ENCODE measurements at places on chromosomes 3 and 15. TPM values are rescaled to one million over a fixed set of nuclear protein-coding genes. Genes with fewer than 3 reads are reported as not detected.
A peak's percentile ranks its signal among the peaks of the same experiment; 100 is the strongest.

- DNase-seq: no peak
These were observed 436.3 kb downstream of the WDR72 start for GRCh38 chr15:53323191-53323590.

GRCh38 chr3:45864760-45865519 lies 21.4 kb upstream of the CCR9 start:
- no peak for DNase-seq

Gene FANCD2
- total RNA-seq: 4.9 TPM

- DNase-seq: no peak
These were observed 121.5 kb upstream of the TSC22D2 start for GRCh38 chr3:150286390-150287147.

DNA sequence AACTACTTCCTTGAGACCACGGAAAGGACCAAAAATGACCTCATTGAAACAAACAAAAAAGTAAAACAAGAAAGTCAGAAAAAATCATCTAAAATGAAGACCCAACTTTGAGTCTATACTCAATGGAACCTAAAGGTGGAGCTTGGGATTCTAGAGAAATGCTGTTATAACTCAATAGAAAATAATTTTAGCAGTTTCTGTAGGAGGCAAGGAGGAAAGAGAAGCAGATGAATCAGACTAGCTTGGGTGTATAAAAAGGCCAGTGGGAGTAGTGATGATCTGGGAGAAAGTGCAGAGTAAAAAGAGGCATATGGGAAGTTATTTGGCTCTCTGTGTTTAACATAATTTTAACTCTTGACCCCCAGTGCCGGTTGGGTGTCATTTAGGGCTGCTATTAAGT lies 94.4 kb downstream of the TMCO5A start:
- no peak for DNase-seq

DNA sequence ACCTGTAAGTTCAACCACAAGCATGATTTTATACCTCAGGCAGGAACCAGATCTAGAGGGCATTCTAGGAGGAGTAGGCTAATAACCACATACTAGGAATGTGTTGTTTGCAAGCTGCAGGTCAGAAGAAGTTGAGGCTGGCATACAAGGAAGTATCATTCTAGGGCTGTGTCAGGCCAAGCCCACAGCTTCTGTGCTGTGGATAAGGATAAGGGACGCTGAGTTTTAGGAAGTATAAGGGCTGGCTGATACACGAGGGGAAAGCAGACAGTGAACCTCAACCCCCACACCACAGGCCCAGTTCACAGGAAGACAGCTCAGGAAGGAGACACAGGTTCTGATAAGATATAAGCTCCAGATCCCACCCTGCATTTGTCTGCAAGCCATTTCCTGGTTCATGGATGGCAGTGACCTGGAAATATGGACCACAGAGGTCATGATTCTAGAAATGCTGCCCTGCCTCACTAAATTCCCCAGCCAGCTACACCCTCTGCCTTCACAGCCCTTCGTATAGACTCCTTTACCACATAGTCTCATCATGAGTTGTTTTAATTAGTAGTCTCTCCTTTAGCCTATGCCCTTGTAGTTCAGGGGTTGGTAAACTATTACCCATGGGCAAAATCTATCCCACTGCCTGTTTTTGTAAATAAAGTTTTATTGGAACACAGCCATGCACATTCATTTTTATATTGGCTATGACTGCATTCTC lies 260.7 kb downstream of the OPA1 start:
- DNase-seq: no peak

DNA sequence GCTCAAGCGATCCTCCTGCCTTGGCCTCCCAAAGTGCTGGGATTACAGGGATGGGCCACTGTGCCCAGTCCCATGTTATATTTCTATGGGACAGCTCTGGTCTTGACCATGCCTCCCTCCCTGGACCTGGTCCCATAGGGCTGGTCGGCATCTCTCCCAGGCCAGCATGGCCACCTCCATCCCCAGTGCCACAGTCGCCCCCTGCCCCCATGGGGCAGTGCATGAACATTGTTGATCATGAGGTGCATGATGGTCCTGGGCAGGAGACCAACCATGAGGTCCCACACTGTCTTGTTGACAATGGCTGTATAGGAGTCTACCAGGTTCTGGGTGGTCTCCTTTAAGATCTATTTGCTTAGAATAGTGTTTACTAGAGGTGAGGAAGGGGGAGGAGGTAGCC lies 6.5 kb downstream of the RPS17 start:
- no peak for DNase-seq

- DNase-seq: no peak
These were observed 114.2 kb downstream of the NEDD4 start for GRCh38 chr15:55879181-55879580.

DNA sequence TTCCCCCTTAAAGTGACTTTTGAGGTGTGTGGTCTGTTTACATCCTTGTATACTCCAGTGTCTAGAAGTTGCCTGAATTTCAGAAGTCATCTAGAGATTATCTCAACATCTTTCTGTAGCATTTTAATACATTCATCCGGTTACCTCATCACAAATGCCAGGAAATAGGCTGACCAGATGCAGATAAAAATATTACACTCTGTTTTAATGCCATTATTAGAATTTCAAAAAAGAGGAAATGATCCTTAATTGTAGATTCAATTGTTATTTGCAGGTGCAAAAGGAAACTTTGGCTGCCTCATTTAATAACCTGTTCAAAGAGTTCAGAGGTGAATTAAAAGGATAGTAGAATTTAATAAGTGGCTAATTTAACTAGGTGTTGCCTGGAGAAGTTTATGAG lies 290.9 kb downstream of the C3orf38 start:
- no peak for DNase-seq

DNA sequence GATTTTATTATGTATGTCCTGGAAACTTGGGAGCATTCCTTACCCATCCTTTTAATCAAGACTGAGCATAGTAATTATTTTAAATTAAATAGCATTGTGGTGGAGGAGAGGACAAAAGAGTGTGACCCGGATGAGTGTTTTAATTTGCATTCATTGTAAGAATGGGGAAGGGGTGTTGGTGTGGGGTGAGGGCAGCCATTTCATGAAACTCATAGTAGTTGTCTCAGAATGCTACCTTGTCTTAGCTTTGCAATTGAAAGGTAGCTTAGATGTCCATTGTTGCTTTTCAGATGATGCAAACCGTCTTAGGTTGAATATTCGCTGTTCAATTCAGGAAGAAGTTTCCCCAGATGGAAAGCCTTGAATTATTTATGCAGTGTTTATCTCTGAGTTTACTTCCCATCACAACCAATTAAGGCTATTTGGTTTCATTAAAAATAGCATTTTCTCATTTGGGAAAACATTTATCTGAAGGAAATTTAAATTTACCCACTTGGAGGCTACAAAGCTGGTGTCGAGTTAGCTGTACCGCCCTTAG lies 328.4 kb downstream of the FEZF2 start:
- no peak for DNase-seq

- no peak for DNase-seq
These were observed 47.8 kb upstream of the ZBTB38 start for GRCh38 chr3:141320399-141321108.

GRCh38 chr3:12191559-12191958 lies 32.8 kb upstream of the TIMP4 start:
- no peak for DNase-seq

Gene THRB
- total RNA-seq: 16.6 TPM

GRCh38 chr3:17846466-17846865 lies 104.0 kb upstream of the TBC1D5 start:
- no peak for DNase-seq

Gene ABTB1
- total RNA-seq: 19.9 TPM

GRCh38 chr3:151770956-151771355 lies 37.2 kb downstream of the AADACL2 start:
- no peak for DNase-seq

DNA sequence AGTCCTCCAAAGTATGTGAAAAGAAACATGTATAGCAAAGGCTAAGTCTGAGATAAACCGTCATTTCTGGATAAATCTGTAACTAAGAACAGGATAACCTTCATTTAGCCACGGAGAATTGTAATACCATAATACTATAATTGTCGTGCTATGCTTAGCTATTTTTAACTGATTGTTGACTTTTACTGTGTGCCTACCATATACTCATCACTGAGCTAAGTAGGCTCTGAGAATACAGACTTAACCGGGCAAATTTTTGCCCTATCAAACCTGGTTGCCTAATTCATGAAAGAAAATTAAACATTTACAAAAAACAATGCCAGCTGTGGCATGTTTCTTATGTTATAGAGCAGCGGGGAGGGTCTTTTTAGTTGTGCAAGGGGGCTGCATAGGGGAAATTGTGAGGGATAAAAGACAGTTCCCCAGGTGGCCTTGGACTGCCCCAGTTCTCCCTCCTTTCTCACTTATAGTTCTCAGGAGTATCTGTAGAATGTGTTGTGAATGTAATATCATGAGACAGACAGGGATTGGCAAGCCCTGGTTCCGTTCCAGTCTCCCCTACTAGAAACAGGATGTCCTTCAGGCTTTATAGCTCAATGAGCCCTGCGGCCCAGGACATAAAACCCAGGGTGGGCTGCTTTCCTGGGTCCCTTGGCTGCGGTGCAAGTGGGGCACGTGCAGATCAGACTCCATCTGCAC lies 318.5 kb downstream of the GBE1 start:
- DNase-seq: no peak

Gene PPM1L
- 33.5 TPM for total RNA-seq

DNA sequence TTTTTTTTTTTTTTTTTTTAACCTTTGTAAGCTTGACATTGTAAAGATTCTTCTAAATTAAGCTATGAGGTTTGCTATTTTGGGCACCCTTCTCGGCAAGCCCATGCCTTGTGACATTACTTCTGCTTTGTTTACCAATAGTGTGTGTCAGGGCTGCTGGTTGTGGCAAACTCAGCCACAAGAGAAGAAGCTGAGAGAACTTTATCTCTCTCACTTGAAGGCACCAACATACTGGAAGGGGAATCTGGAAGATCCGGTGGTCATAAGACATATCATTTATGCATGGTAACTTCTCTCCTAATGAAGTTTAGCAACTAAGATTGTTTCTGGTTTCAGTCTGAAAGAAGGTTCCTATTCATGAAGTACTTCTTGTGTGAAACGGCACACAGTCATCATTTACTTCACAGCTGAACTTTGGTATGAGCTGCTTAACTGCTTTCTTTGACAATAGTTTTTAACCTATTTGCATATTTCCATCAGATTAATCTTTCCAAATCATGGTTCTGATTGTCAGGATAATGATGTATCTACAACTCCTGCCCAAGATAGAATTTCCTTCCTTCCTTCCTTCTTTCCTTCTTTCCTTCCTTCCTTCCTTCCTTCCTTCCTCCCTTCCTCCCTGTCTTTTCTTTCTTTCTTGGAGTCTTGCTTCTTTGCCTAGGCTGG lies 189.3 kb downstream of the NFKBIZ start:
- DNase-seq: no peak

DNA sequence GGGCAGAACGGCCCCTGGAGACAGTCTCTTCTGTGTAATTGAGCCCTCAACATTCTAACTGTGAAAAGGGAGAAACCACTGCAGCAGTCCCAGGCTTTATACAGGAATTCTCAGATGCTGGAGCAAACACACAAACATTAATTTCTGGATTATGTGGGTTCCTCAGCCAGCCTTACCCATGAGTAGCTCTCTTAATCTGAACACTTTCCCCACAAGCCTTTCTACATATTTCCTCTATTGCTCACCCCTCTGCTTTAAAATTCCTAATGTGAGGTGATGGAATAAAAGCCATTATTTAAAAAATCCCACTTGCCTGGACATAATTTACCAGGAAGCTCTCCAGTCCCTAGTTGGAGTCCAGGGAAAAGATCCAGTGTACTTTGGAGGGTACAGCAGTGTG lies 139.0 kb downstream of the CTNNB1 start:
- no peak for DNase-seq

GRCh38 chr3:49076646-49077045 lies 17.2 kb downstream of the QRICH1 start:
- DNase-seq: no peak

DNA sequence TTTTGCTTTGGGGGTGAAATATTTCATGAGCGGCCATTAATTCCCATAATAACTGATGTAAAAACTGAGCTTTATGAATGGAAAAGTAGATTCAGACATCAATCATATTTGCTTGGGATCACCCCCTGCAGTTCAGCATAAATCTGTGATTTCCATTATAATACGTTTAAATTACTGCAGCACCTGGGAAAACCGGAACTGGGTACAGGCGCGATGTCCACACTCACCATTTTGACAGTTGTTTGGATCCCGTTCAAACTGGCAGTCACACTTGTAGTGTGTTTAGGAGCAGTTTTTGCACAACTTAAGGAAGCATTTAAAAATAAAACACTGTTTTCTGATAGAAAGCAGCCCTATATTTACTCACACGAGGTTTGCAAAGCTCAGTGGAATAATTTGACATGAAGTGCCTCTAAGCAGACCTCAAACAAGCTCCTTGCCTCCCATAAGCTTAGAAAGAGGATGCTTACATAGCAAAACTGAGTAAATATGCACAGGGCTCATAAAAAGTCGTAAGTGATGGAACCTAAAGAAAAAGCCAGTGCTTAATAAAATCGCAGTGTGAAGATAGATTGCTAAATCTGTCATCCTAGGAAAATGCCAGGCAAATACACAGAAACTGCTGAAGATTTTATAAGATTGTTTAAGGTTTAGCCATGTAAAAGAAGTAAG lies 377.6 kb downstream of the PTPRG start:
- DNase-seq: no peak

- DNase-seq: no peak
These were observed 15.7 kb downstream of the SCAANT1 start for GRCh38 chr3:63896332-63897030.

DNA sequence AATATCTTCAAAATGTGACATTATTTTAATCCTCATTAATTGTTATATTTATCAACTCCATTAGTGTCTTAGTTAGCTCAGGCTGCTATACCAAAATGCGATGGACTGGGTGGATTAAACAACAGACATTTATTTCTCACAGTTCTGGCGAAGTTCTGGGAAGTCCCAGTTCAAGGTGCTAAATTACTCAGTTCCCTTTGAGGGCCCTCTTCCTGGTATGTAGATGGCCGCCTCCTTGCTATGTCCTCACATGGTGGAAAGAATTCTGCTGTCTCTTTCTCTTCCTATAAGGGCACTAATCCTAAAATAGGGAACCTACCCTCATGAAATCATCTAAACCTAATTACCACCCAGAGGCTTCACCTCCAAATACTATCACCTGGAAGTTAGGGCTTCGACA lies 38.8 kb upstream of the DUT start:
- no peak for DNase-seq

- peak; percentile 16 for DNase-seq
These were observed 8.5 kb downstream of the EPB42 start for GRCh38 chr15:43212299-43212698.

- no peak for DNase-seq
These were observed 83.5 kb upstream of the PRR20G start for GRCh38 chr3:127371334-127371733.

DNA sequence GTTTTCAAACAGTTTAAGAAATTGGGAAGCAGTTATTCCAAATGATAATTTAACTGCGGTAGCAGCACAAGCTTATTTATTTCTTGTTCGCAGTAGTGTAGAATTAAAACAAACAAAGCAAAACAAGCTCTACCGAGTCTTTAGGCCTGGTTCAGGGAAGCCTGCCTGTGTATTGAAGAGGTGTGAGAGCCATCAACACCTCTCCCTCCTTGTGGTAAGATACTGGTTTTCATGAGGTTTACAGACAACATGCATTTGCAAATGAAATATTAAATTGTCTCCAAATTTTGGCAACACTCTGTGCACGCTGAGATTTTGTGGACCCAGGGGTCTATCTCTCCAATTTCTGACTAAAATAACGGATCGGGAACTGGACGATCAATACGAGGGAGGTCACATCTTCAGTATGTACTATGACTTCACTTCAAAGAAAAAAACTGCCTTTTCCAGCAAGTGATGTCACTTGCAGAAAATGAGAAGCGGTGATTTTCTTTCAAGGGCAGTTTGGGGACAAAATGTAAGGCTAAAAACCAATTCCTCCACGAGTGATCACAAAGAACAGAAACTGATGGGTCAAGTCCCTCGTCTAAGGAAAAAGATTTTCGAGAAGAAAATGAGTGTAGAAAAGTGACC lies 721 bp downstream of the ATR start:
- DNase-seq: no peak

Gene ARPIN
- total RNA-seq: 18.7 TPM

Gene ADAMTSL3
- 11.3 TPM for total RNA-seq

All from suprapubic skin (tissue), 4 donors.